Mucosa of gallbladder (tissue), 1 donor: ENCODE measurements at places on chromosomes 1 and 21. TPM values are rescaled to one million over a fixed set of nuclear protein-coding genes. Genes with fewer than 3 reads are reported as not detected.

The ASAP3 gene
- 40.1 TPM for total RNA-seq

The RIPPLY3 gene
- 0.20 TPM for total RNA-seq

The TGFB2 gene
- 10.3 TPM for total RNA-seq

GRCh38 chr1:171513743-171514142 lies 28.4 kb downstream of the PRRC2C start:
- DNase-seq, result no peak

GRCh38 chr1:214022810-214023425 lies 35.1 kb downstream of the PROX1 start:
- DNase-seq, result no peak

DNA sequence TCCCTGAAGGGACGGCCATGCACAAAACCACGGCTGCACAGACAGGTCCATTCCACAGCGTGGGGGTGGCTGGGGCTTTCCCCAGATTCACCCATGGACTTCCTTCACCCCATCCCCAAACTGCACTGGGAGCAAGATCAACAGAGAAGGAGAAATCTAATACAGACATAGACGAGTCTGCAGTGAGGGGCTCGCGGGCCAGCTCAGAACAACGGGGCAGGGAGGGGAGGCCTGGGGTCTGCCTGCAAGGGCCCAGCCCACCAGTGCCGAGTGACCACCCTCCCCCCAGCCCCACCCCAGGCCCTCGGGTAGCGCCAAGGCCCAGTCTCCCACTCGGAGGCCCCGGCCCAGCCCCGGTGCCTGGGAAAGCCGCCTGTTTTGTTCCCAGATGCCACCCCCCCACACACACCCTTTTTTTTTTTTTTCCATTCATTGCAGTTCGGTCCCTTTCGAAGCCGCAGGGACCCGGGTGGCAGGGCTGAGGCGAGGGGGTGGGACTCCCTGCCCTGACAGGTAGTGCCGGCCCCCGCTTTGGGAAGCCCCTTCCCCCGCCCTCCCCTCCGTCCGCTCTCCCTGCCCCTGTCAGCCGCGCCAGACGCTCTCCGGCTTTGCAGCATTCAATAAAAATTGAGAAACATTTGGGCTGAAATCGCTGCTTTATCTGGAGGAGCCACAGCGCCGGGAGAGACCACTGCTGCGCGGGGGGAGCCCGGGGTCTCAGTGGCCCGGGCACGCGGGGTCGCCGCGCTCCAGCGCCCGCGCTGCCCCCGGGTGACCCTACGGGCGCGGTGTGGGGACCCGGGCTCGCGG lies 543 bp upstream of the EPHB2 start:
- peak; percentile 28 for DNase-seq

GRCh38 chr1:33824971-33825370 lies 38.9 kb upstream of the HMGB4 start:
- DNase-seq, result no peak

DNA sequence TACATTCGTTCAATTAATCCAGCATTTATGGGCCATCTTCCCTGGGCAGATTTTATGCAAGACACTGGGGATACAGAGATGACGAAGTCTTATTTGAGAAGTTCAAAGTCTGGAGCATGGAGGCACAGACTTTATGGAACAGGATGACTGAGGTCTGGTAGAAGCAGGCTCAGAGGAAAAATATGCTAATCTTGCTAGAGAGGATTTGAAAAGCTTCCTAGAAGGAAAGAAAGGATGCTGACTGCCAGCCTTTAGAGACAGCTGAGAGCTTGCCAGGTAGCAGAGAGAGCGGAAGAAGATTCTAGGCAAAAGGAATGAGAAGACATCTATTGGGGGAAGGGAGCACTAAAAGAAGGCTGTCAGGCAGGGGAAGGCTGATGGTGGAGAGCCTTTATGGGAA lies 75.5 kb upstream of the ATP5PO start:
- DNase-seq, result no peak

- no peak for DNase-seq
Observed at GRCh38 chr1:25816112-25816718, 3.5 kb upstream of the MTFR1L start.

DNA sequence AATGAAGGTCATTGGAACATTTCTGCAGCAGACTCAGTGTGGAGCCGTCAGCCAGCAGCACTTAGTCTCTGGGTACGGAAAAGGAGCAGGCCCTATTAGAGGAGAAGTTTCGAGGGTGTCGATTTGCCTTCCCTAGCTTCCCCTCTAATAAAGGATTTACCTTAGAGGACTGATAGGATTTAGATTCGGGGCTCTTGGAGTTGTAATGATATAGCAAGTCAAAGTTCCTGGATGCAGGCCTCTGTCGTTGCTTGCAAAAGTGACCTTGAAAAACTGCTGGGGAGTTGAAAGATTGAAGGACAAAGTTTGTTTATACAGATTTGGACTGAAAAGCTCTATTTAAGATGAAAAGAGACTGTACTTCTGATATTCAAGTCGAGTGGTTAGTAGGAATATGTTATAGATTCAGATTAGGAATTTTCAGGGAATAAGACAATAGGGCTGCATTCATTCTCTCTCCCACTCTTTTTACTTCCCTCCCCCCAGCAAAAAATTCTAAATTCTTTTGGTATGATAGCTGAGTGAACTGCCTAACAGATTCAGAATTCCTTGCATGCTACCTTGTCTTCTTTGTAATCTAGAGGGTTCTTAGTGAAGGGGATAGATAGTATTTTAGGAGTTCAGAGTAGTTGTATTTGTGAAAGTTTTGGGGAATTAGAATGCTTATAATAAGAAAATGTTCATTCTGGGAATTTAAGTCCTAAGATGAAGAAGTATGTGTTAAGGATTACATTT lies 19.2 kb downstream of the NFYC start:
- DNase-seq, result no peak

DNA sequence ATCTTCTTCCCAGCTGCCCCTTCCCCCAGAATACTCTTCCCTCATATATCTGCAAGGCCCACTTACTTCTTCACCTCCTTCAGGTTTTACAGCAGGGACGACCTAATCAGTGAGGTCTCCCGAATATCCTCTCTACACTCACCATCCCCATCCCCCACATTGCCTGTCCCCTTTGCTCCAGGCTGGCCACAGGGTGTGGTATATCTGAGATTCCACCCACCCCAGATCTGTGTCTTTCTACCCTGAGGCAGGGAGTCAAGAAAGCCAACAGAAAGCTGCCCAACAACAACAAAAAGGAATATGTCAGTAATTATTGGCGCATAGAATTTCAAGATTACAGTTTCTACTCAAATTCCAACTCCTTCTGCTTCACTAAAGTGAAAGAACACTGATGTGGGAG lies 30.0 kb upstream of the OPRD1 start:
- DNase-seq, result no peak
